ENCODE measurements at places on chromosomes 16 and 17.
A peak's percentile ranks its signal among the peaks of the same experiment; 100 is the strongest.

DNA sequence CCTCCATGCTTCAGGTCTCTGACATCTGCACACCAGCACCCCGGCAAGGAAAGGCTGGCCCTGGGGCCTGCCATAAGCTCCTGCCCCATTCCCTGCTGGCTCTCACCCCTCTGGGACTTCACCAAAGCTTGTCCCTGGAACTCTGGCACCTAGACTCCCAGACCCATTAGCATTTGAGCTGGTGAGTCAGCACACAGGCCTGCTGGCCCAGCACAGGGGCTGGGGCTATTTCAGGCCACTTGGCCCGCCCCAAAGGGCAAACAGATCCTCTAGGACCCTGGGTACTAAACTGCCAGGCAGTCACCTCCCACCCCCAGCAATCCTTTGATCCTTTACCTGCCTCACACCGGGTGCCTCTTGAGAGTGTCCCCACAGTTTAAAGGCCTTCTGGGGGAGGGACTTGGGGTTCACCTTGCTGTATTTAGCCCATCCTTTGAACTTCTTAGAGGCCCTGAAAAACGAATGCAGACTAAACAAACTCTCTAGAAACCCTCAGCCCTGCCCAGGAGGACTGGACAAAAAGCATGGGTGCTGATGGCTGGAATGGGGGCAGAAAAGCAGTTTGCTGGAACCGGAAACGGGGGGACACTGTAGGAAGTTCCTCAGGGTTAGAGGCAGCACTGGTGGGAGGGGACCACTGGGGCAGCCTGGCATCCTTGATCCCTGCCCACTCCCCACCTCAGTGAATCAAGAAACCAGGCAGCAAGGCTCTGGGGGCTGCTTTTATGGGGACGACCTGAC is 3.2 kb upstream of the SAMD14 start:
- no peak for DNase-seq

GRCh38 chr16:87002717-87003413 is 314.3 kb downstream of the C16orf95 start:
- no peak for DNase-seq

- no peak for DNase-seq
Observed at GRCh38 chr17:410543-411401, 58.2 kb upstream of the RPH3AL start.

DNA sequence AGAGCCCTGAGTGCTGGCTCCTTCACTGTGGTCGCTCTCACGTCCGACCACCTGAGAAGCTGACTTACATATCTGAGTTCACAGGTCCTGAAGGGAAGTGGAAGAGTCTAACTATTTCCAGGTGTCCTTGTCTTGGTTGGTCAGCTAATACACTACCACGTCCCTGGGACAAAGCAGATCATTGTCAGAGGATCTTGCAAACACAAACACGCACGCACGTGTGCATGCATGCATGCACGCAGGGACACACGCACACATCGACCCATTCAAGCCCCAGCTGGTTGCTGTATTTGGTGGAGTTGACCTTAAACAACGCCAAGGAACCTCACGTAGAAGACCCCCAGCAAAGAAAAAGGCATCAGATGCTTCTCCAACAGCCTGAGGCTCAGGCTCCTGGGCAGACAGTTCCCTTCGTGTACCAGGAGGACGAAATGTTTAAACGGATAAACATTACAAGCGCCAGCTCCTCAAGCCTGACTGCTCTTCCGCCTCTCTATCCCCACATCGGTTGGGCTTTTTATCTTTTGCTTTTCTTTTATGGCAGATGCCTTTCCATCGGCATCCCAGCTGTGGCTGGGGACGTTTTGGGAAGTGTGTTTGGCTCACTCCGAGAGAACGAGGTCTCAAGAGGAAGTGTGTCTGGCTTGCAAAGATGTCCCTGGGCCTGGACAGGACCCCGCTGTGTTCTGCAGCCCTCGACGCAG is 95.8 kb downstream of the TBC1D16 start:
- no peak for DNase-seq

DNA sequence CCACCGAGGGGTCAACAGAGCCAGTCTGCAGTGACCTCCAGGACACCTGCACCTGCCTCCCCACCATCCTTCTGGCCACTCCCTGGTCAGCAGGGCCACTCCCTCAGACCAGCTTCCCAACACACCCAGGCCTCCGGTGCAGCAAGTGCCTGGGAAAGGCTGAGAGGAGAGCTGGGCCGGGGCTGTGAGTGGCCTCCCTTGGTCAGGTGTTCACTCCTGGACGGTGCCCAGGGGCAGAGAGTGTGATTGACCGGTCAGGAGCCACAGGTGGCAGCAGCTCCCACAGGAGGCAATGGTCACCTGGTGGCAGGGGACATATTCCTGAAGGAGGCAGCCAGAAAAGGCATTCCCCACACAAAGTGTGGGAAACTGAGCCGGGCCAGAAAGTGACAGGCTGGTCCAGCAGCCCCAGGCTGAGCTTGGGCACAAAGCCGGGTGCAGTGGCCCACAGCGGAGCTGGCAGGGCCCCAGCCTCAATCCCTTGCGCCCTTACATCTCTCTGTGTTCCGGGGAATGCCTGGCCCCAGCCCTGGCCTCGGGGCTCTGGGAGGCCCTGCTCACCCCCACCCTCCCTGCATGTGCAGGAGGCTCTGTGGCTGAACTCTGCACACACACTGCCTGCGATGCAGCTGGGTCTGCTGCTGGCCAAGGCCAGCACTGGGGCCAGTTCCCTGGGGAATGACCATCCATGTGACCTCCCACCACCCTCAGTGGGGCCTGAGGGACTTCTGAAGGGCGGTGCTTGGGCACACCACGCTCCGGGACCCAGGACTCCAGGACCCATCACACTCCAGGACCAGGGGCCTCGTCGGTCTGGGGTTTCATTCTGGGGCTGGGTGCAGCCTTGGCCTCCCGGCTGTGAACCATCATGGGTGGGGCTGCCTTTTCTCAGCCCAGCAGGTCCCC is 1.2 kb upstream of the C17orf99 start:
- no peak for DNase-seq

- no peak for DNase-seq
Observed at GRCh38 chr16:48112600-48112999, 43.2 kb downstream of the ABCC12 start.

DNA sequence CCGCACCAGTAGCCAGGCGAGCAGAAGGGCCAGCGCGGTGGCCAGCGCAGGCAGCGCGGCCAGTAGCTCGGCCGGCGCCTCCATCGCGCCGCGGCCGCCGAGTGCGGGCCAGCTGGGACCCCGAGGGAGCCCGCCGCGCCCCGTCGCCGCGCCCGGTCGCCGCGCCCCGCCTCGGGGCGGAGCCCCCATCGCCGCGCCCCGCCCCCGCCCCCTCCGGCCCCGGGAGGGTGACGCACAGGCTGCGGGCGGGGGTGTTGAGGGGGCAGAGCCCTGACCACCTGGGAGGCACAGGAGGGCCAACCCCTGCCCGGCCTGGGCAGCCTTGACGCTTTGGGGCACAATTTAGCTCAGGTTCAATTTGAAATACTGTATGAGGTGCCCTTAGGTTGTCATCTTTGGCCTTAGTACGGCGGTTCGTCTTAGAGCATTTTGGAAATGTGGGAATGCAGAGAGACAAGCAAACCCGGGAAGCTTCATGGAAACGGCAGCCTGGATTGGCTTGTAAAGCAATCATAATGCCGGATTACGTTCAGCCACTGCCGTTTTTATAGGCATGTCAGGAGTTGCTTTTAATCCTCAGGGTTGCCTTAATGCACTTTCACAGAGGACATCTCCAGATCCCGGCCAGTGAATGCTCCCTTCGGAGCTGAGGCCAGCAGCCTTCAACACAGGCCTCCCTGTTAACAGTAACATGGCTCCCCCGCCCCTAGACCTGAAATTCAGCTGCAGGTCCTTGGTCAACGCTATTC is at the start of gene MXRA7:
Gene MXRA7 (minus strand): TSS at position 103 of the 749 bp plus-strand sequence. CDS start 19 bp downstream, at position 84.
- DNase-seq = peak; percentile 53

- no peak for DNase-seq
Observed at GRCh38 chr17:77297693-77298666, 157.2 kb downstream of the SEC14L1 start.

DNA sequence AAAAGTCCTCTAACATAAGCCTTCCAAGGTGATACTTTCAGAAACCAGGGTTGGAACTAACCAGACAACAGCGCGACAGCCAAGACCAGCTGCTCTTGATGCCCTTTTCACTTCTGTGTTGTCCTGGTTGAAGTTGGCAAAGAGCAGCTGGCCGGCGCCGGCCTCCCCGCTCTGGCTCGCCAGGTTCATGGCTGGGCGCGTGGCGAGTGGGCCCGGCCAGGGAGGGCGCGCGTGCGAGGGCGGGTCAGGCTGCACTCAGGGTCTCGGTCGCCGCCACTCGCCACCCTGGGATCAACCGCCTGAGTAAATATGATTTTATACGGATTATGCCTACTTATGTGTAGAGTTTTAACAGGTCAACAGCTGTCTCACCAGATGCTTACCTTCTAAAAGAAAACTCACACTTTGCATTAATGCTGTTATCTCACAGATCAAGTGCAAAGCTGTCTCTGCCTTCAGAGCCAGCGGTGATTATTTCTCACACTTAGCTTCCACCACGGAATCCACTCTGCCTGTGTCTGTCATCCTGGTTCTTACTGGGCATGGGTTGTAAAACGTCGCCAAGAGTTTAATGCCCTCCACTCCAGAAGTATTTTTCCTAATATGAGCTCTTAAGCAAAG is 13.5 kb downstream of the KCTD2 start:
- DNase-seq = no peak

DNA sequence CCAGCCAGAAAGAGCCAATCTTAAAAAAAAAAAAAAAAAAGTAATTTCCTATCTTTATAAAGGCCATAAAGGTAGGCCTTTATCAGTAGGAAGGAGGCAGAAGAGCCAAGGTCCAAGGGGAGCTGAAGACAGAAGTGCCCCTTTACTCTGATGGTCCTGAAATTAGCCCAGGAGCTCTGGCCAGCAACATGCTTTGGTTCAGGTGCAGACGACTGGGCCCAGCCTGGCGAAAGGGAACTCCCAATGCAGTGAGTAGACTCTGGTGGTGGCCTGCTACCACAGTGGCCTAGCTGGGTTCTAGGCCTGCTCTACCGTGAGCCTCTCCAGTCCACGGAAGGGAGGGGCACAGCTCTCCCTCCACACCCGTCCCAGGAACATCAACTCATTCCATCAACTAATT is 23.1 kb upstream of the MEIOB start:
- no peak for DNase-seq

GRCh38 chr17:20280851-20281250 is 186.5 kb downstream of the LGALS9B start:
- DNase-seq = no peak

- no peak for DNase-seq
Observed at GRCh38 chr16:87551487-87551886, 50.8 kb upstream of the JPH3 start.

Measured in stimulated activated CD4-positive, alpha-beta T cell treated with anti-CD3 and anti-CD28 coated beads, TNF-alpha, amount 100 ng/mL, for 48 hours (primary cell).